ENCODE measurements at places on chromosomes 1 and 21.

DNA sequence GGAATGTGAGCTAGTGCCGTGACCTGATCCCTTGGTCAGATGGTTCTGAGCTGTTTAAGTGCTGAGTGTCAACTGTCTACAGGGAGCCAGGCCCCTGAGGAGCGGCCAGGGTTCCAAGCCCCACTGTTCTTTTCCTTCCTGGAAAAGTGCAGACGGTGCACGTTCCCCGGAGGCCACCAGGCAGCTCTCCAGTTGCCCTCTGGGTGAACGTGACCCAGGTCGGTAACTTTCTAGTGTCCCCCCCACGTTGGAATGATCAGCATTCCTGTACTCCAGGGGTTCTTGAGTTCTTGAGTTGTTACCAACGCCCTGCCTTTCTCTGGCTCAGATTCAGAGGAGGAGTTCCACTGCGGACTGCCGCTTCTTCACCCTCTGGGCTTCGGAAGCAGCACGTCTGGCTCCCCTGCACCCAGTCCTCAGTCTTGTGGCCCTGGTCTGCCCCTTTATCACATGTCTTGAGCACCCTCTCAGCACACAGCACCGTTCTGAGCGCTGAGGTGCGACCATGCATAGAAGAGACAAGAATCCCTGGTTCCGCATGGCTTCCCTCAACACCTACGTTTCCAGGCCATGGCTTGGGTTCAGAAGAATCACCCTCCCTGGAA, 131.5 kb downstream of the DHRS3 start:
- DNase-seq, result no peak

DNA sequence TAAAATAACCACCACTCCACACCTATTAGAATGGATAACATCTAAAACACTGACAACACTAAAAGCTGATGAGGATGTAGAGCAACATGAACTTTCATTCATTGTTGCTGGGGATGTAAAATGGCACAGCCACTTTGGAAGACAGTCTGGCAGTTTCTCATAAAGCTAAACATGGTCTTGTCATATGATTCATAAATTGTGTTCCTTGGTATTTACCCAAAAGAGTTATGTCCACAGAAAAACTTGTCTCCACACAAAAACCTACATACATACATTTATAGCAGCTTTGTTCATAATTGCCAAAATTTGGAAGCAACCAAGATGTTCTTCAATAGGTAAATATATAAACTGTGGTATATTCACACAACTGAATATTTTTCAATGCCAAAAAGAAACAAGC, 16.0 kb upstream of the XCL1 start:
- DNase-seq, result no peak

- no peak for DNase-seq
Observed at GRCh38 chr1:67880056-67880601, 46.9 kb upstream of the GNG12 start.

- DNase-seq, result no peak
Observed at GRCh38 chr21:45910155-45910547, 71.4 kb upstream of the COL6A1 start.

DNA sequence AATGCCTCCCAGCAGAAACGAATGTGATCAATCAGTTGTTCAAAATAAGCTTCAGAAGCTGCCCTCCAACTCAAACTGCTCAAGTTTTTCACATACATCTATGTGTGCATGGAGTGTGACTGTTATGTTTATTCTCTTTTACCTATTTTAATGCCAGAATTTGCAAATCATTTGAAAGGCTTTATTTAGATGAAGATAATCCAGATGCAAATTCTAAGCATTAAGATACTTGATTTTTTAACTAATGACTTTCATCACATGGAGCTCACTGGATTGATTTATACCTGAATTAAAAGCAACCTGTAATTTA, 69.5 kb downstream of the PLD5 start:
- DNase-seq, result no peak

- DNase-seq, result no peak
Observed at GRCh38 chr1:247469141-247469535, 11.2 kb upstream of the OR2B11 start.

DNA sequence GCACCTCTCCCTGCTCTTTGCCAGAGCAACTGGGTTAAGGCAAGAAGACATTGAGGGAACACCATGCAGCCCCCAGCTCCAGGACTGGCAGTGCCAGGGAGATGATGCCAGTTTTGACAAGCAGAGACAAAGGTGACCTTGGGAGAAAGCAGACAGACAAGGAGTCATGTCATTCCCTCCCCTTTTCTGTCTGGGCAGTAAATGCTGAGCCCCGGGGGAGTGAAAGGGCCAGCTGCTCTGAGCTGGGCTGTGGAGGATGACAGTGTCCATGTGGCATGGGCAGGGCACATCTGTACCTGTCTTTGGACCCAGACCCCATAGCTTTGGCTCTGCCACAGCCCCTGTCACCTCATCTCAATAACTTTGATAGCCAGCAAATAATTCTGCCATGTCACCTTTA, 24.2 kb downstream of the PLEKHA6 start:
- DNase-seq, result no peak

GRCh38 chr1:180397175-180397574, 105.2 kb downstream of the ACBD6 start:
- DNase-seq, result no peak

GRCh38 chr1:230702934-230703678, 10.8 kb downstream of the AGT start:
- DNase-seq, result no peak

- no peak for DNase-seq
Observed at GRCh38 chr1:180165096-180165495, 10.4 kb downstream of the QSOX1 start.
